ENCODE measurements at places on chromosomes 2 and 18. TPM values are rescaled to one million over a fixed set of nuclear protein-coding genes. Genes with fewer than 3 reads are reported as not detected.
A peak's percentile ranks its signal among the peaks of the same experiment; 100 is the strongest.

DNA sequence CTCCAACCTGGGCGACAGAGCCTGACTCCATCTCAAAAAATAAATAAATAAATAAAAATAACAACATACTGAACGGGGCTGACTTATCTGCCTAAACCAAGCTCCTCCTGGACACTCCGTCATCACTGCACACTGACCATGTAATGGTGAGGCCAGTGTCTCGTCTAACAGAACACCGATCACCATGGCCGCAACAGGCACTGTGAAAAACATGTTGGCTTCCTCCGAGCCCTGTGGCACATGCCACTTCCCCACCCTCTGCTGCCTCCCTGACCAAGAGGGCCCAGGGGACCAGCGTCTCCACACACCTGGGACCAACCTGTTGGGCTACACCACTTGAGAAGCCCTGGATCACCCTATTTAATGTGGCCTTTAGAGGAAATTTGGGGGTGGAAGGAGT lies 33.9 kb downstream of the ZNF516 start:
- no peak for DNase-seq

DNA sequence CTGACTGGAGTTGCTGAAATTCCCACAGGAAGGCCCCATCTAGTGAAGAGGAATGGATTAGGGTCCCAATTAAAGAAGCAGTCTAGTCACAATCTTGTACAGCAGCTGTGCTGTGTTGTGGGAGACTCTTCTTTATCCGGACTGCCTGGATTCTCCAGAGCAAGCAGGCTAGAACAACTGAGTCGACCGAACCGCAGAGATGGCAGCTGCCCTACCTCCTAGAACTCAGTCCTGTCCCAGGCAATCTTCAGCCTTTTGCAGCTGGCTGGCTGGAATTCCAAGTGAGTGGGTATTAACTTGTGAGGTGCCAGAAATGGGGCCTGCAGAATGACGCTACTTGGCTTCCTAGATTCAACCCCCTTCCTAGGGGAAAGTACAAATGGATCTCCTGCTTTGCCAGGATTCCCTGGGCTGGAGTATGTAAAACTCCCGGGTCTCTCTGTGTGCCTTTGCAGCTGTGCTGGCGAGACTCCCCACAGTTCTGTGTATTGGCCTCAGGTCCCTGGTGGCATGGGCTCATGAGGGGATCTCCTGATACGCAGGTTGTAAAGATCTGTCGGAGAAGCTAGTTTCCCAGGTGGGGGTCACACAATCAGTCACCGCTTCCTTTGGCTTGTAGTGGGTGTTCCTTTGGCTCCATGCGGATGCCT lies 1952.6 kb upstream of the LRRTM1 start:
- DNase-seq = no peak

DNA sequence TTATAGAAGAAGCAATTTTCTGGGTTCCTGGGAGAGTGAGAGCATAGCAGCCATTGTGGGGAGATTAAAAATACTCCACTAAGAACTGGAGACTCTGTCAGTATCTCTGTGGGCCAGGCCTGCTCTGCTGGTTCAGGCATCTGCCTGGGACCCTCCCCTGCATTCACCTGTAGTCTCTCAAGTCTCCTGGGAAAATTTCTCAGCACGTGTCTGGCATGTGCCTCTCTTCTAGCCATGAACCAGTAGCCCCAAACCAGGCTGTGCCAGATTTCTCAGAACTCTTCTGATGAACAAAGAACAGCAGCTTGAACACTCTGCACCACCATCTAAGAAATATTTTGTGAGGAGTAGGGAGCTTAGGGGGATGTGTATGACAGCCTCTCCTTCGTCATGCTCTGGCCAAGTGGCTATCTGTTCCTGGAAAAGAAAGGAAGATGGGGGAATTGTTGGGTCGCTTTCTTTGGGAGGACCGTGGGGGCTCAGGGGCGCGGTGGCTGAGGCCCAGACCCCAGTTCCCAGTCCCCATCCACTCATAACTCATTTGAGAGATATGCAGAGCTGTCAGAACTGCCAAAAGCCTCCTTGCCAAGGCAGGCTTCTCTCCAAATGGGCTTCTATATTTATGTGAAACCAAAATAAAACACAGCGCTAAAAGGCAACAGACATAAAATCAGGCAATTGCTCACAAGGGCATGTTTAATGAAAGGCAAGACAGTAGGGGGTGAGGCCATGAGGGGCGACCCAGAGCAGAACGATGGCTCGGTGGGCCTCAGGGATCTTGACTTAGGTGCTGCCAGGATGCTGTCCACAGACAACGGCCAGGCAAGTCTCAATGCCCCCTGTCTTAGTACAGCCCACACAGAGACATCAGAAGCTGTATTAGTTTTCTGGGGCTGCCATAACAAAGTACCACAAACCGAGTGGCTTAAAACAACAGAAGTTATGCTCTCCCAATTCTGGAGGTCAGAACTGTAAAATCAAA lies 114.7 kb upstream of the TNP1 start:
- DNase-seq = no peak

GRCh38 chr18:47912343-47912742 lies 18.1 kb downstream of the SMAD2 start:
- DNase-seq = no peak

GRCh38 chr18:58247363-58247834 lies 203.4 kb downstream of the NEDD4L start:
- DNase-seq = no peak

DNA sequence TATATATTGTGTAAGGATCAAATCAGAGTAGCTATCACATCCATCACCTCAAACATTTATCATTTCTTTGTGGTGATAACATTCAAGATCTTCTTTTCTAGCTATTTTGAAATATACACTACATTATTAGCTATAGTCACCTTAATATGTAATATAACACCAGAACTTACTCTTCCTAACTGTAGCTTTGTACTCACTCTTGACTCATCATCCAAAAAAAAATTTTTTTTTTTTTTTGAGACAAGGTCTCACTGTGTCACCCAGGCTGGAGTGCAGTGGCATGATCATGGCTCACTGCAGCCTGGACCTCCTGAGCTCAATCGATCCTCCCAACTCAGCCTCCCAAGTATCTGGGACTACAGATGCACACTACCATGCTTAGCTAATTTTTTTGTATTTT lies 153.3 kb downstream of the EML6 start:
- DNase-seq = no peak

GRCh38 chr2:238696786-238697185 lies 151.1 kb upstream of the TWIST2 start:
- no peak for DNase-seq

DNA sequence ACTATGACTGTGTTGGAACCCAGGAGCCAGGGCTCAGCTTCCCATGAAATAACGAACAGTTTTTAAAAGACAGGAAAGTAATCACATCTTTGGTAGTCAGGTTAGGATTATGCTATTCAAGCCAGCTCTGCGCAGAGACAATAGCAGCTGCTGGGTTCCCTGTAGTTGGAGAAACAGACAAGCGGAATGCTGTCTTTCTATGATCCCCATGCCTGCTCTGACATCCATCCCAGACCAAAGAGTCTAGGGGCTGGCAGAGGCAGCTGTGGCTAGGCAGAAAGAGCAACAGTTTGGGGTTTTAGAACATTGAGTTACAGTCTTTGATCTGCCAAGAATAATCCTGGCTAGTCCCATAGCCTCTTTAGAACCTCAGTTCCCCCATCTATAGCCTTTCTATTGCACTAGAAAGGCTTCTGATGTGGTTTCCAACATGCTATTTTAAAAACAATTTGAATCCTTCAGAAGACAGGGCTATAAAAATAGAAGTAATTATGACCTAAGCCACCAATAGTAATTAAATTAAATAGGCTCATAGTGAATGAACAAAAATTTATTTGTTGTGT lies 146.8 kb downstream of the MTX2 start:
- DNase-seq = no peak

DNA sequence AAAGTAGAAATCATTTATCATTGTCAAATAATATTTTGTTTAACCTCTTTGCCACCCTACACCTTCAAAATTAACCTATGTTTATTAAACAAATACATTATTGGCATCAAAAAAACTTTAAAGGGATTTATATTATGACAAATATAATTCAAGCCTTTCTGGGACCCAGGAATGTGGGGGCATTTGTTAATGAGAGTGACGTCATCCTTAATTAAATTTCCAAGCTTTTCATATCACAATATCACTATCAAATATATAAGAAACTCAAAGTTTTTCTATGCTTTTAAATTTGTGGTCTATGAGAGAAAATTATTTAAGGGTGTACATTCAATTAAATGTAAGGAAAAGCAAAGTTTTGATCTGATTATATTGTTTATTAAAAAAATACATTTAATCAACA lies 307.4 kb upstream of the POU3F3 start:
- DNase-seq = no peak

DNA sequence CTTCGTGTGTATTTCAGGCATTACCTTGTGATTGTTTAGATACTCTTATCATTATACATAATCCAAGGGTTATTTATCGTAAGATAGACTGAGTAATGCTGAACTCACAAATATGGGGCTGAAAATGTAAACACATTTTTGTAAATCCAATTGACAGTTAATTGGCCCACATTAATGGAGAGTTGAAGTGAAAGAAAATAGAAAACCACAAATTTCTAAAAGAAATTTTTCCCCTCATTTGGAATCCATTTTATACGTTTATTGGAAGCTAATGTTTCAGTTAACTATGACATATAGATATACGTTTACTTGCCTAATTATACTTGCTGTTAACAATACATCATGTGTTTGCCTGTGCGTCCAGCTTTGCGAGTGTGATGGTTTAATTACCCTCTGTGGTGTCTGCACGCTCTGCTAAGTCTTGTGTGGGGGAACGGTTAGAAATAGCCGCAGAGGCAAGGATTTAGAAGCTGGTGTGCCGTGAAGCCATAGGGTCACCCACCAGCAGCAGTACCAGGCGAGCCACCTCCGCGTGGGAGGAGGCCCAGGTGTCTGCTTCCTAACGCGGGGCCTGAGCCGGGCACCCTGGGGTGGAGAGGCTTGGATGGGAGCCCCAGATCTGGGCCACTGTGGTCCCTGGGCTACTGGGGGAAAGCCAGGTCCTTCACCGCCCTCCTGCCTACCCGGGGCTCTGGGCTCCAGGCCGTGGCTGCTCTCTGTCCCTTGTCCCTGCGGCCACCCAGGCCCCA lies 38.0 kb downstream of the TSHZ1 start:
- peak; percentile 23 for DNase-seq

DNA sequence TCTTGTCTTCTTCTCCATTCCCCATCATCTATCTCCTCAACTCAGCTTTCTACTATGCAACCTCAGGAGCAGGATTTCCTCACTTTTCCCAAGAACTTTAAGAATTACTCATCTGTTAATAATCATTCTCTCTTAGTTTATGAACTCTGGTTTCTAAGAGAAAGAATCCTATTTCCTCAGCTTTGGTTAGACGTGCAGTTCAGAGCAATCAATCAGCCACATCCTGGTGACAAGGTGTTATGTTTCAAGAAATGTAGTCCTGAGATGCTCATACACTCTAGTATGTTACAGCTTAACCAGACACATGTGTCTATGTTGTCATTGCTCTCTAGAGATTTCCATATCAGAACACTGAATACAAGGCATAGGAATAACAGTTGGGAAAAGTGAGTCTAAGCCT lies 277.9 kb downstream of the MBD2 start:
- peak; percentile 92 for DNase-seq

DNA sequence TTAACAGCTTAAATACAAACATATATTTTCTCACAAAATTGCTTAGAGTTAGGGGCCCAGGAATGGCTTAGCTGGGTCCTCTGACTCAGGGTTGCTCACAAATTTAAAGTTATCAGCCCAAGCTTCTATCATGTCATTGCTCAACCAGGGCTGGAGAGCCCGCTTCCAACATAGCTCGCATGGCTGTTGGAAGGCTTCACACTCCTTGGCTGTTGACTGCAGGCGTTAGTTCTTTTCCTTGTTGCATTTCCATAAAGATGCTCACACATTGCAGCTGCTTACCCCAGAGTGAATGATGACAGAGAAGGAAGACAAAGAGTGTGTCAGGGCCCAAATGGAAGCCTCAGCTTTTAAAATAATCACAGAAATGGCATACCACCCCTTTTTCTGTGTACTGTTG lies 62.9 kb upstream of the TFPI start:
- no peak for DNase-seq

- no peak for DNase-seq
Observed at GRCh38 chr2:117057016-117057415, 757.5 kb upstream of the DDX18 start.

DNA sequence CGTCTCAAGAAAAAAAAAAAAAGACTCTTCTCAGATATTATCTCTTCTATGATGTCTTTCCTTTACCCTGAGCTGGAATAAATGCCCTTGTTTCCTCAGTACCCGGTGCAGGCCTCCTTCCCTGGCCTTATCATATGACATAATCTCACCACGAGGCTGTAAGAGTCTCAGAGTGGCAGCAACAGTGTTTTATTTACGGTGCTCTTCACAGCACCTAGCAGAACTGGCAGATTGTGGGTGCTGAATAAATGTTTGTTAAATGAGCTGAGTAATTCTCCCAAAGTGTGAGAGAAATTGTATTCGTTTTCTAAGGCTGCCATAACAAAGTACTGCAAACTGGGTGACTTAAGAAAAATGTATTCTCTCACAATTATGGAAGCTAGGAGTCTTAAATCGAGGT lies 82.8 kb upstream of the CD28 start:
- DNase-seq = peak; percentile 49

DNA sequence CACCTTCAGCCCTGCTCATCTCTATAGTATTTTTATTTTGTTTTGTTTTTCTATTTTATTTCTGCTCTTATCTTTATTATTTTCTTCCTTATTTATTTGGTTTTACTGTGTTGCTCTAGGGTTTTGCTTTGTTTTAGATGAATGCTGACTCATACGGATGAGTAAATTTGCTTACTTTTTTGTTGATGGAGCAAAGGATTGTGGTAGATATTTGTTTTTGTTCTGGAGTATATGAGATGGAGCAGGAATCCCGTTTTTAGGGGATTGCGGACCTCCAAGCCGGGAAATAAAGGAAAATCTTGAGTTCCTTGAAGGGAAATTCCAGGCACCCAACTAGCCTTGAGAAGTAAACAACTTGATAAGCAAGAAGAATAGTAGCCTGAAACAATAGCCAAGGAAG lies 15.3 kb upstream of the COLEC12 start:
- DNase-seq = no peak

- peak; percentile 71 for DNase-seq
Observed at GRCh38 chr2:23360571-23361125, 24.3 kb upstream of the KLHL29 start.

- no peak for DNase-seq
Observed at GRCh38 chr2:20398956-20399567, 47.8 kb upstream of the RHOB start.

GRCh38 chr2:214592011-214592410 lies 181.2 kb downstream of the VWC2L start:
- no peak for DNase-seq

GRCh38 chr2:121098556-121098955 lies 186.4 kb downstream of the TFCP2L1 start:
- DNase-seq = no peak

GRCh38 chr2:48607307-48608014 lies 10.2 kb upstream of the GTF2A1L start:
- peak; percentile 84 for DNase-seq

Gene GPR155
- total RNA-seq = 3.3 TPM

Gene OXER1
- total RNA-seq = 0.15 TPM

Gene FTCDNL1
- total RNA-seq = 3.5 TPM

Gene CHRNG
- not detected for total RNA-seq

Gene SOCS6
- 27.6 TPM for total RNA-seq

Gene ACTR1B
- total RNA-seq = 89.3 TPM

Gene SLC16A14
- 1.8 TPM for total RNA-seq

Gene APCDD1
- total RNA-seq = under 0.01 TPM

Measured in renal cortical epithelial cell (primary cell).